ENCODE measurements at places on chromosomes 12 and 14. TPM values are rescaled to one million over a fixed set of nuclear protein-coding genes. Genes with fewer than 3 reads are reported as not detected.

DNA sequence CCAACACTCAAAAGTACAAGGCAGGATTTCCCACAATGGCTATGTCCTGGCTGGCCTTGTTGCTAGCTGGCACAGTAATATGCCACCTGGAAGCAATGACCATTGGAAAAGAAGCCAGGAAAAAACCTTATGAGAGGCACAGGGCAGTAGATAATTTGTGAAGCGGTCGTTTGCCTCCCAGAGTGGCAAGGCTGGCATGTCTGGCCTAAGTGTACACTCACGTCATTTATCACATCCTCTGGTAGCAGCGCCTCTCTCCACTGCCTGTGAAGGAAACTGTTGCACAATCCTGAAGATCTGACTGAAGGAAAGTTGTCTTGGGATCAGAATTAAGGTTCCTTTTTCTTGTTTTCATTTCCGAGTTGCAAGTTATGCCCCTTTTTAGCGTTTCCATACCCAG, 408.5 kb downstream of the ZFP36L1 start:
- H3K27ac ChIP-seq: peak overlapping the region; percentile 77
- peak; percentile 89 for DNase-seq

DNA sequence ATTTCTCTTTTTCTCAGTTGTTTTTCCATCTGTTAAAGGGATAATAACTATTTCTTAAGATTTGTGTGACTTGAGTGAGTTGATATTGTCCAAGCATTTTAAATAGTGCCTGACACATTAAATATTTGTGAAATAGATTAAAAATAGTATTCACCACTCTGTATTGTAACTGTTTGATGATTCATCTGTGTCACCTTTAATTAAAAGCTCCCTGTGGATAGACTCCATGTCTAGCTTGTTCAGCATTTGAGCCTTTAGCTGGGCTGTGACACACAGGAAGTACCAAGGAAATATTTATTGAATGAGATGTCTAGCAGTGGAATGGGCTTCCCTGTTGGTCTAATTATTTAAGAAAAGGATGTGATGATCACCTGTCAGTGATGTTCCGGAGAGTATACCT, 1.8 kb upstream of the GLIPR1L2 start:
- peak overlapping the region; percentile 14 for H3K4me3 ChIP-seq
- peaks cover 29% of the 10 kb centered on the region for H3K4me1 ChIP-seq
- DNase-seq: no peak
- H3K36me3 ChIP-seq: no peaks in the 10 kb centered on the region
- no peaks in the 10 kb centered on the region for H3K27me3 ChIP-seq
- peak overlapping the region; percentile 86 for H3K27ac ChIP-seq

Gene GPR132
- total RNA-seq: 2.3 TPM

GRCh38 chr12:67988601-67989021, 636 bp upstream of the IFNG-AS1 start:
- DNase-seq: no peak
- no peaks in the 10 kb centered on the region for H3K36me3 ChIP-seq
- H3K4me1 ChIP-seq: no peaks in the 10 kb centered on the region
- H3K4me3 ChIP-seq: no peak overlapping the region
- H3K27ac ChIP-seq: no peak overlapping the region
- no peaks in the 10 kb centered on the region for H3K27me3 ChIP-seq

Gene EEA1
- 23.5 TPM for total RNA-seq

DNA sequence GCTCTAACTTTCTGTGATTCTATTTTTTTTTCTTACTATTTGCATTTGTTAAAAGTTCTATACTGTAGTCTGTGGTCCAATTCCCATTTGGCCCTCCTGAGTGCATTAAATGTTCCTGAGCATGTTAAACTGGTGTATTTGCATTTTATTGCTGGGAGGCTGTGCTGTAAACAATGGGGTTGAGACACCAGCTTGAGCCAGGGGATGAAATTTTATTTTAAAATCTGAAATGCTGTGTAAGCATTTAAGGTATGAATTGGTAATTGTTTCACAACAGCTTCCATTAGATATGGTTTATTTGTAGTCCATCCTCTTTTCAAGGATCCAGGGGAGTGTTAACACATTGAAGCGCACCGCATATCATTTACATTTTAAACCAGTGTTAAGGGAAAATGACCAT, 89.9 kb upstream of the RFX4 start:
- no peak overlapping the region for H3K27ac ChIP-seq
- no peaks in the 10 kb centered on the region for H3K4me1 ChIP-seq
- H3K36me3 ChIP-seq: peaks cover 7% of the 10 kb centered on the region
- H3K27me3 ChIP-seq: no peaks in the 10 kb centered on the region

Gene CTSG
- total RNA-seq: 4.1 TPM

- H3K4me1 ChIP-seq: no peaks in the 10 kb centered on the region
- no peaks in the 10 kb centered on the region for H3K36me3 ChIP-seq
- DNase-seq: no peak
- H3K4me3 ChIP-seq: no peak overlapping the region
- no peaks in the 10 kb centered on the region for H3K27me3 ChIP-seq
Measured at GRCh38 chr12:28443337-28443736, 253.1 kb downstream of the CCDC91 start.

GRCh38 chr12:6618483-6619225, 11.5 kb upstream of the CHD4 start:
- peaks cover 11% of the 10 kb centered on the region for H3K27me3 ChIP-seq
- no peak overlapping the region for H3K4me3 ChIP-seq
- no peaks in the 10 kb centered on the region for H3K36me3 ChIP-seq
- H3K4me1 ChIP-seq: peaks cover 17% of the 10 kb centered on the region

- H3K4me1 ChIP-seq: peaks cover 10% of the 10 kb centered on the region
- H3K27me3 ChIP-seq: no peaks in the 10 kb centered on the region
- no peak for DNase-seq
Measured at GRCh38 chr12:90489141-90489540, 465.8 kb downstream of the CCER1 start.

DNA sequence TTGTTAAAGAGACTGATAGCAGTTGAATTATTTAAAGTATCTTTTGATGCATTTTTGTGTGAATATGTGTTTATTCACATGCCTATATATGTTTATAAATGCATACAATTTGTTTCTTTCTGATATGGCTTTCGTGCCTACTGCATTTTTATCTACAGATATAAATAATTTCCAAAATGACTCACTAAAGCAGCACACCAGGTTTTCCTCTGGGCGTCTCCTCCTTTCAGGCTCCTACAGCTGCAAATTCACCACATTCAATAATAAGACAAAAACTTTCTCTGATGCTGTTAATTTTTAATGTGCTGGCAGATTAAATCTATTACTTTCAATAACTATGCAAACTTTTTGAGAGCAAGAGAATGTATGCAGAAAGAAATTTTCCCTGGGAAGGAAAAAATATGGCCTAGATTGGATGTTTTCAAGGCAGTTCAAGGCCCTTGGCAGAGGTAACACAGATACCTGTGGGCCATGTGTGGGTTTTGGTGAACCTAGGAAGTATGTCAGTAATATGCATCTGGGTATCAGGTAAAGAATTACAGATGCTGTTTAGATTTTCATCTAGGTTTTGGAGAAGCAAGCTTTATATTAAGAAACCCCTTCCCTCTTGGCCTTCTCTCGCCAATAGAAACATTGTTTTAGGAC, 381.8 kb downstream of the EGLN3 start:
- DNase-seq: no peak
- H3K27ac ChIP-seq: no peak overlapping the region
- no peaks in the 10 kb centered on the region for H3K36me3 ChIP-seq
- no peak overlapping the region for H3K4me3 ChIP-seq
- peaks cover 21% of the 10 kb centered on the region for H3K4me1 ChIP-seq

GRCh38 chr12:94027561-94027960, 120.8 kb upstream of the PLXNC1 start:
- no peak overlapping the region for H3K27ac ChIP-seq
- no peaks in the 10 kb centered on the region for H3K27me3 ChIP-seq
- no peaks in the 10 kb centered on the region for H3K4me1 ChIP-seq
- H3K36me3 ChIP-seq: no peaks in the 10 kb centered on the region
- H3K4me3 ChIP-seq: no peak overlapping the region

DNA sequence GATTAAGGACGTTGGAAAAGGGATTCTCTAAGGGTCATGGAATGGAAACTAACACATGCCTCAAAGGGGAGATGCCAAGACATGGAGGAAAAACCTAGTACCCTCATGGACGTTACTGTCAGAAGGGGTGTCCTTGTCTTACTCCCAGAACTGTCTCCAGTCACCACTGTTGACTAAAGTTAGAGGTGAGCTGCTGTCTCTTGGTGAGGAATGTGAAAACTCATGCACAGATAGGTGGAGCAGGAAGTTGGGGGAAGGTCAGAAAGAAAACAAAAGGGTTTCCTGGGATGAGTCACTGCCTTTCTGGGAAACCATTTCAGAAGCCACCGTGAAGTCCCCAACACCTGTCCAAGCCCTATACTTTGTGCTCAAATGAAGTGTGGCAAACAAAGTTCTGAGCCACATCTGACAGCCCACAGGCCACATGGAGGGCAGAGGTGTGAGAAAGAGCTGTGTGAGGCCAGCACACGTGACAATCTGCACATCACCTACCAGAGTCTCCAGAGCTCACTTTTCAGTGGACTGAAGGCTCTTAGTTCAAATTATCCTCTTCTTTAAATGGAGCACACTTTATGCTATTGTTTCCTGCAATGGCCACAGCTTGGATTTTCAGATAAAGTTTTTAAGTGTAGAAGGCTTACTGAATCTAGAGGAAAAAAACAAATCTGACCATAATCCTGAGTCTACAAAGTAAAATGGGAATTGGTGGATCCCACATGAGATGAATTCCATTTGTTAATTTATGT, 92.9 kb upstream of the EGLN3 start:
- H3K4me3 ChIP-seq: no peak overlapping the region
- no peak overlapping the region for H3K27ac ChIP-seq
- no peak for DNase-seq
- H3K36me3 ChIP-seq: no peaks in the 10 kb centered on the region
- no peaks in the 10 kb centered on the region for H3K4me1 ChIP-seq
- H3K27me3 ChIP-seq: no peaks in the 10 kb centered on the region

GRCh38 chr12:25102402-25102801, 92.6 kb downstream of the DNAI7 start:
- no peaks in the 10 kb centered on the region for H3K27me3 ChIP-seq
- H3K4me1 ChIP-seq: no peaks in the 10 kb centered on the region
- H3K27ac ChIP-seq: no peak overlapping the region

Gene CISTR
- not detected for total RNA-seq

DNA sequence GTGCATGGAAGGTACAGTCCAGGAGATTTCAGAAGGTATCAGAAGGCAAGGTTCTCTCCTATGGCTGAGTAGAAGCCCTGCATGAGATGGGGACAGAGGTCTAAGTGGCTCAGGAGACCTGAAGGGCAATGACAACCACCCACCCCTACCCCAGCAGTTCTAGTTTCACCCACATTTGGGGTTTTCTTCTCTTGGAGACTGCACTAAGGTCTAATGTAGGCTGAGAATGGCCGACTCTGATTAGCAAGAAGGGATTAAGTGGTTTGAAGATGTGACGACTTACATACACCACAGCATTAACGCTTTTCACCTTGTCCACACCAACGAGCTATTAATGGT, 71.7 kb upstream of the SOX5 start:
- no peaks in the 10 kb centered on the region for H3K27me3 ChIP-seq
- no peak for DNase-seq
- H3K4me1 ChIP-seq: no peaks in the 10 kb centered on the region

Gene P2RX4
- total RNA-seq: 31.7 TPM

GRCh38 chr12:80001562-80001961, 66.7 kb upstream of the PPP1R12A start:
- H3K27ac ChIP-seq: no peak overlapping the region
- H3K36me3 ChIP-seq: no peaks in the 10 kb centered on the region
- DNase-seq: no peak
- H3K27me3 ChIP-seq: no peaks in the 10 kb centered on the region
- H3K4me1 ChIP-seq: peaks cover 31% of the 10 kb centered on the region
- H3K4me3 ChIP-seq: no peak overlapping the region

DNA sequence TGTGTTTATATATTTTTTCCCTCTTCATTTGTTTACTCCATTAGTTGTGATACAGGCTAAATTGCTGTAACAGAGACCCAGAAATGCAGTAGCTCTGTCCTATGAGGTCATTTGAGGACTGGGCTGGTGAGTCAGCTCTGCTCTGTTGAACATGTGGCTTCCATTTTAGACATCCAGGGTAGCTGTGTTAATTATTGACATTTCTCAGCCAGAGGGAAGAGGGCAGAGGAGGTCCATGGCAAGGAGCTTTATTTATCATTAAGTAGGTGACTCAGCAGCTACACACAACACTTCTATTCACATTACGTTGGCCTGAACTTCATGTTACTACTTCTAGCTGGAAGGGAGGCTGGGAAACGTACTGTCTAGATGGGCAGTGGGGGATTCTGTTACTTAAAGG, 85.4 kb downstream of the PTCSC3 start:
- H3K4me3 ChIP-seq: no peak overlapping the region
- no peaks in the 10 kb centered on the region for H3K36me3 ChIP-seq
- no peak overlapping the region for H3K27ac ChIP-seq
- no peak for DNase-seq
- H3K27me3 ChIP-seq: no peaks in the 10 kb centered on the region
- peaks cover 8% of the 10 kb centered on the region for H3K4me1 ChIP-seq

GRCh38 chr12:93684716-93685115, 7.5 kb downstream of the CRADD start:
- no peaks in the 10 kb centered on the region for H3K27me3 ChIP-seq
- H3K36me3 ChIP-seq: no peaks in the 10 kb centered on the region
- H3K4me1 ChIP-seq: peaks cover 46% of the 10 kb centered on the region

DNA sequence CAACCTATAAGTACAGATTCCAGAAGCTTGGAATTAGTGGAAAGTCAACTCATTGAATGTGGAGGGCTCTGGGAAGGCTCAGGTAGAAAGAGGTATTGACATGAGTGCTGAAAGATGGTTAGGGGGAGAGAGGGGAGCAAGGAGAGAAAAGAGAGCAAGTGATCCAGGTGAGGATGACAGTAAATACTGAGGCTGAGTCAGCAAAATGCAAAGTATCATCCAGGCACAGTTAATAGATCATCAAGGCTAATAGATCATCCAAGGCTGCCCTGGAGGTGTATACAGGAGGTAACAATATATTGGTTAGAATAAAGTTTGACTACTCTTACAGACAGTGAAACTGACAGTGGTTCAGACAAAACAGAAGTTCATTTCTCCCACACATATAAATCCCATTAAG, 100.5 kb downstream of the TBX5 start:
- no peak for DNase-seq
- H3K27ac ChIP-seq: no peak overlapping the region
- H3K4me1 ChIP-seq: no peaks in the 10 kb centered on the region
- H3K36me3 ChIP-seq: no peaks in the 10 kb centered on the region
- H3K4me3 ChIP-seq: no peak overlapping the region
- no peaks in the 10 kb centered on the region for H3K27me3 ChIP-seq

Gene POTEG
- total RNA-seq: not detected

- DNase-seq: peak; percentile 84
- H3K4me1 ChIP-seq: peaks cover 4% of the 10 kb centered on the region
- no peak overlapping the region for H3K4me3 ChIP-seq
- H3K36me3 ChIP-seq: no peaks in the 10 kb centered on the region
- no peaks in the 10 kb centered on the region for H3K27me3 ChIP-seq
- no peak overlapping the region for H3K27ac ChIP-seq
Measured at GRCh38 chr12:49776413-49776812, 35.1 kb downstream of the TMBIM6 start.

Gene KCNA5
- total RNA-seq: 2.8 TPM

GRCh38 chr12:47758584-47758833, 171 bp downstream of the RAPGEF3 start:
- H3K4me3 ChIP-seq: peak overlapping the region; percentile 73
- no peaks in the 10 kb centered on the region for H3K27me3 ChIP-seq
- peak overlapping the region; percentile 79 for H3K27ac ChIP-seq
- no peaks in the 10 kb centered on the region for H3K36me3 ChIP-seq
- DNase-seq: no peak
